ENCODE measurements at places on chromosomes 11 and 22.
A peak's percentile ranks its signal among the peaks of the same experiment; 100 is the strongest.

- no peaks in the 10 kb centered on the region for H3K4me1 ChIP-seq
- no peak for DNase-seq
- no peak overlapping the region for H3K4me3 ChIP-seq
- H3K27ac ChIP-seq = no peak overlapping the region
Measured at GRCh38 chr11:127195501-127196120, 195.0 kb upstream of the KIRREL3 start.

- no peaks in the 10 kb centered on the region for H3K27me3 ChIP-seq
- H3K4me1 ChIP-seq = no peaks in the 10 kb centered on the region
- no peak for DNase-seq
- no peak overlapping the region for H3K4me3 ChIP-seq
Measured at GRCh38 chr11:45537614-45538013, 127.8 kb downstream of the CHST1 start.

DNA sequence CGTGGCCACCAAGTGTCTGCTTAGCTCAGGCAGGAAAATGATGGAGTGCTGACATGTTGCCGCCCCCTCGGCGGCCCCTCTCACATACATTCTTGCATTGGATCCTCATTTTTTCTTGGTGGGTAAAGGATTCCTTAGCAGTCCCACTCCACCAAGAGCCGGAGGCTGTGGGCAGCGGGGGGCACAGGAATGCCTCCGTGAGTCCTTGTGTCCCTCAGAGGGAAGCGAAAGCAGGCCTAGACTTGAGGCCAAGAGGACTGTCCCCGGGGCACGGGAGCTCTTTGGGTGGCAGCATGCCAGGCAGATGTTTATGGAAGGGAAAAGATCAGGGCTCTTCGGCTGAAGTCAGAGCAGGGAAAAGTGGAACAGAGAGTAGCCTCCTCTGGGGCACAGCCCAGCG, 21.6 kb downstream of the LRFN4 start:
- peak; percentile 44 for DNase-seq
- no peaks in the 10 kb centered on the region for H3K36me3 ChIP-seq
- no peak overlapping the region for H3K27ac ChIP-seq
- H3K4me3 ChIP-seq = no peak overlapping the region

- H3K27ac ChIP-seq = no peak overlapping the region
- no peaks in the 10 kb centered on the region for H3K36me3 ChIP-seq
- H3K4me1 ChIP-seq = no peaks in the 10 kb centered on the region
- no peaks in the 10 kb centered on the region for H3K27me3 ChIP-seq
- no peak overlapping the region for H3K4me3 ChIP-seq
Measured at GRCh38 chr11:110471371-110471770, 41.6 kb downstream of the FDX1 start.

DNA sequence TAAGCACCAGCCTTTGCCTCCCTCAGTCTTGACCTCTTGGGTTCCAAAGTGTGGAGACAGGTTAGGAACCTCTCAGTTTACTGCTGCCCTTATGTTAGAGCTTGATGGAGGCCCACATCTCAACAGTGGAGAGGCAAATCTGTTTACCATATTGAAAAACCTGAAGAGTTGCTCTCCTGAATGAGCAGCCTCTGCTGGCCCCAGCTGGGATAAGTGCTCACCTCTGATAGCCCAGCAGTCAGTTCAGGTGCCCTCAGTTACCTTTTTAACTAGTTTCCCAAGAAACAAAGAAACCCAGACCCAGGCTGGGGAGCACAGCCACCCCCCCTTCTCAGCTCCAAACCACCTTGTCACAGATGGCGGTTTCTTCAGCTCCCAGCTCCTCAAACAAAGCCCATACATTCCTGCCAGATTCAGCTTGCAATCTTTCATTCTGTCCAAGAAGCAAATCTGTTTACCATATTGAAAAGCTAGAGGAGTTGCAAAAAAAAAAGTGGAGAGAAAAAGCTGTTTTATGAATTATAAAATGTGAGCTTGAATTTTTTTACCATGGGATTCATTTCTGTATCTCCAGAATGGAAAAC, 57.2 kb downstream of the PPFIBP2 start:
- H3K4me3 ChIP-seq = no peak overlapping the region
- H3K27ac ChIP-seq = no peak overlapping the region
- H3K27me3 ChIP-seq = no peaks in the 10 kb centered on the region
- peaks cover 5% of the 10 kb centered on the region for H3K4me1 ChIP-seq
- no peak for DNase-seq

DNA sequence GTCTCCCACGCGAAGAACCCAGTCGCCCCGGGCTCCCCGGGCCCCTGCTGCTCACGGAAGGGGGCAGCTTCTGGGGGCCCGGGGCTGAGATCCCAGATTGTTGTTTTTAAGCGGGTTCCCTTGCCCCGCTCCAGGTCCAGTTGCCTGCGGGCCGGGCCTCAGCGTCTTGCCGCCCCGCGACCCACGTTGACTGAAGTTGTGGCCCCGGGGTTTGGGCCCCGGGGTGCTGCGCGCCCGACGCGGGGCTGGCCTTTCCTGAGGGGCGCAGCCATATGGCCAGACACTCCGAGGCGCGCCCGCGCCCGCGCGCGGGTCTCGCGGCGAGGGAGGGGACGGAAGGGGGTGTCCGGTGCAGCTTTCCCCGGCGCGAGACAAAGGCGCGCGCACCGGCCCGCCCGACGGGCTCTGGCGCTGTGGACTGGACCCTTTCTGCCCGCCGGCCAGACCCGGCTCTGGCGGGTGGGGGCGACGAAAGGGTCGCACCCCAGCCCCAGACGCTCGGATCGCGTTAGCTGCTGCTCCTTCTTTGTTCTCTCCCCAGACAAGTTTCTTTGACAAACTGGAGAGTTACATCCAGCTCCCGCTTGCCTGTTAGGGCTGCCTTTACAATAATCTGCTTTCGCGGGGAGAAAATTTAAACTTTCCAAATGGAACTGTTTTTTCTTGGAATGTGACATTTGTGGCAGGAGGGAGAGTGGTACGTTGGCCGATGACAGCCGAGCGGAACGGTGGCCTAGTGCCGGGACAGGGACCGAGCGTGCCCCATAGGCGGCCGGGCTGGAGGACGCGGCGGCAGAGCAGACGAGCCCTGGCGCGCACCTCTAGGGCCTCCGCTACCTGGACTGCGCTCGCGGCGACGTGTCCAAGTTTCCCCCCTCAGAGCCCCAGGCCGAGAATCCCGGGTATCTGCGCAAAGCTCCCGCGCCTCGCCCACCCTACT, 716 bp downstream of the AMOTL1 start:
- no peaks in the 10 kb centered on the region for H3K36me3 ChIP-seq
- H3K4me1 ChIP-seq = peaks cover 9% of the 10 kb centered on the region
- no peak for DNase-seq
- H3K27me3 ChIP-seq = no peaks in the 10 kb centered on the region
- peak overlapping the region; percentile 62 for H3K4me3 ChIP-seq
- peak overlapping the region; percentile 93 for H3K27ac ChIP-seq

DNA sequence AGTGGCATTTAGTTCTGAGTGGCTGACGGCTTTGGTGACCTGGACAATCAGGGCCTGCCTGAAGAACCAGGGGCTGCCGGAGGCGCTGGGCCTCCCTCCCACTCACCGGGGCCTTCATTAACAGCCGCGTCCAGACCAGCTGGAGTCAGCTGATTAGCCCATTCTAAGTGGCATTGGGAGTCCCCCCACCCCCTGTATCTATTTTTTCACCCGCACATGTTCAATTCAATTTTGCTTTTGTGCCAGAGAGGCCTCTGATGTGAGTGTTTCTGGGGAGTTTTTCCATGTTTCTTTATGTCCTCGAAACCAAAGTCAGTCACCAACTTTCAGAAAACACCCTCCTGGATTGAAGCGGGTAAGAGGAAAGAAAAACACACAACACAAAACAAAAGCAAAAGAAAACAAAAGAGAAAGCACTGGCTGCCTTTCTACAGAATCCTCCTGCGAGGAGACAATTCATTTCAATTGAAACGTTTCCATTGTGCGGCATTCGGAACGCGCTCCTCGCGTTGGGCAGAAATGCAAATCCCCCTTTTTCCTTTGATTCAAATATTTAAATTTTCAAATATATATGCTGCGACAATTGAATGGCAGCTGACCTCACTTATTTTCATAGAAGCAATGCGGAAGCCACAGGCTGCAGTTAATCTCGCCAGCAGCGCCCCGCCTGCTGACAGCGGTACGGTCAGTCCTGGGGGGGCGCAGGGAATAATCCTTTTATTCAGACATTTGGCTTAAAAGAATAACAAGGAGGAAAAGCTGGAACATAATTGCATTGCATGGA, 17.7 kb downstream of the CDKN1C start:
- no peaks in the 10 kb centered on the region for H3K36me3 ChIP-seq
- DNase-seq = no peak
- no peak overlapping the region for H3K27ac ChIP-seq
- no peaks in the 10 kb centered on the region for H3K4me1 ChIP-seq
- H3K27me3 ChIP-seq = peaks cover 26% of the 10 kb centered on the region

DNA sequence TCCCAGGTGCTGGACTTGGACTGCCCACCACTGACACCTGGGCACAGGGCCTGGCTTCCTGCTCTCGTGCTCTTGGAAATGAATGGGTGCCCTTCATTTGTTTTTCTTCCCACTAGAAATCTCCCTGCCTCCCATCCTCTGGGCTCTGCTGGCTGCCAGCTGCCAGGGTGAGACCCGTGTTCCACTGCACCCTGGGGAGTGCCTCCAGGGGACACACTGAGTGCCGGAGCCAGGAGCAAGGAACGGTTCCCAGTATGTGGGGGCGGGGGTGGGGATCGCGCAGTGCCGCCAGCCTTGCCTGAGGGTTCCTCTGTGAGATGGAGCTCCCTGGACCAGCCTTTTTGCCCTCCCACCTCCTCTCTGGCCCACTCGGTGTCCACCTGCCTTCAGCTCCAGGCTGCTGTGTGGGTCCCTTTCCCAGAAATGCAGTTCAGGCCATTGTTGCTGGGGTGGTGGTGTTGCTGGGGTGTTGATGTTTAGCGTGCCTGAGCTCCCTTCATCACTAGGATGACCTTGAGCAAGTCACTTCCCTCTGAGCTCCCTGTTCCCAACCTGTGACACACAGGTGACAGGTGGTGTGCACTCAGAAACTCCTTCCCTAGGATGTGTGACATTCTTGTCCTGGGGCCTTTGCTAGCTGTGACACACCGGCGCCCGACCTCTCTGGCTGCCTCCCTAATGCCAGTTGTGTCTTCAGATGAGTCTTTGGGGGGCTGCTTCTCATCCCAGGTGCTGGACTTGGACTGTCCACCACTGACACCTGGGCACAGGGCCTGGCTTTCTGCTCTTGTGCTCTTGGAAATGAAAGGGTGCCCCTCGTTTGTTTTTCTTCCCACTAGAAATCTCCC, 72.1 kb downstream of the MED15 start:
- H3K36me3 ChIP-seq = peaks cover 100% of the 10 kb centered on the region
- no peaks in the 10 kb centered on the region for H3K27me3 ChIP-seq
- no peak for DNase-seq
- H3K4me1 ChIP-seq = peaks cover 18% of the 10 kb centered on the region

GRCh38 chr11:70331901-70332300, 61.4 kb downstream of the PPFIA1 start:
- H3K36me3 ChIP-seq = peaks cover 4% of the 10 kb centered on the region
- H3K27ac ChIP-seq = no peak overlapping the region
- no peaks in the 10 kb centered on the region for H3K27me3 ChIP-seq
- no peaks in the 10 kb centered on the region for H3K4me1 ChIP-seq
- no peak overlapping the region for H3K4me3 ChIP-seq

DNA sequence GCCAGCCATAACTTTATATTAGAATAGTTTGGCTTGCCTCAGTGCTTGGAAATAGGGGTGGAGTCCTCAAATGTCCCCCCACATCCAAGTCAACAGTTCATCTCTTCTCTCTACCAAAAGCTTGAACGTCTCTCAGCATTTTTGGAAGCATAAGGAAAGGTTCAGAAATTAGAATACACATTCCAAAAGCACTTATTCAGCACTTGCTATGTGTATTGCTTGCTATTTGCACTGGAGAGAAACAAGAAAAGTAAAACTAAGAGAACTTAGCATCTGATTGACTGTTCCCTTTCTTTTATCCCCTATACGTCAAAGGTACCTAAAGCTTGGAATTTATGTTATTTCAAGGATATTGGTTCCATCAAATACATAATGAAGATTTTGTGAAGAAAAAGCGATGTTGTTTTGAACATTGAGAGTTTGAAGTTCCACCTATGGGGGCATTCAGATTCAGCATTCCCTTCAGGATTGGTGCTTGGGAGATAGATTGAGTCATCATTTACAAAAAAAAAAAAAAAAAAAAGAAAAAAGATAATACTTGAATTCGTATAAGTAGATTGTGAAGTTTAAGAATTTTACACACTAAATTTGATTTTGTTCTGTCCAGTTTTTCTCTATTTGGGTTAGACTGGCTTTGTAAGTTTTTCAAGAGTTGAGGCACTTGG, 1.3 kb downstream of the TBRG1 start:
- H3K27ac ChIP-seq = no peak overlapping the region
- H3K27me3 ChIP-seq = no peaks in the 10 kb centered on the region
- no peaks in the 10 kb centered on the region for H3K36me3 ChIP-seq
- DNase-seq = no peak
- H3K4me1 ChIP-seq = no peaks in the 10 kb centered on the region
- H3K4me3 ChIP-seq = no peak overlapping the region

DNA sequence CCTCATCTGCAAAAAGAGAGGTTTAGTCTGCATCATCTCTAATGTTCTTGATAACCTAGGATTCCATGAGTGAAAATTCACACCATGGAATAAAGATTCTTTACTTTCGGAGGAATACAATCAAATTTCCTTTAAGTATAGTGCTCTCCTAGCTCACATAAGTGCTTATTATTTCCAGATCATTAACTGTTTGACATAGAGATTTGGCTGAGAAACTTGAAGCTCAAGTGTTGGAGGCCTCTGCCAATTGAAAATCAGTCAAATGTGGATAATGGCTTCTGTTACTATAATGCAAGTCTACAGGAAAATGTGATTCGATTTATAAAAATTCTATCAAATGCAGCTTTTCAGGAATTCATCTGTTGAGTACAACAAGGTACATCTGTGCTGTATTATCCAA, 144.6 kb downstream of the KIF18A start:
- H3K27ac ChIP-seq = no peak overlapping the region
- H3K27me3 ChIP-seq = no peaks in the 10 kb centered on the region
- no peaks in the 10 kb centered on the region for H3K36me3 ChIP-seq
- H3K4me3 ChIP-seq = no peak overlapping the region
- DNase-seq = no peak

- H3K4me3 ChIP-seq = peak overlapping the region; percentile 84
- H3K4me1 ChIP-seq = peaks cover 39% of the 10 kb centered on the region
- H3K36me3 ChIP-seq = no peaks in the 10 kb centered on the region
- H3K27ac ChIP-seq = peak overlapping the region; percentile 93
Measured at GRCh38 chr22:19122752-19123492, 710 bp upstream of the DGCR2 start.

GRCh38 chr11:12189543-12190235, 79.3 kb downstream of the MICAL2 start:
- no peak for DNase-seq
- no peak overlapping the region for H3K27ac ChIP-seq

- no peak for DNase-seq
- H3K4me3 ChIP-seq = no peak overlapping the region
- no peaks in the 10 kb centered on the region for H3K36me3 ChIP-seq
- H3K4me1 ChIP-seq = peaks cover 21% of the 10 kb centered on the region
Measured at GRCh38 chr11:68375337-68375736, 62.9 kb downstream of the LRP5 start.

- H3K4me3 ChIP-seq = no peak overlapping the region
- H3K27me3 ChIP-seq = no peaks in the 10 kb centered on the region
- no peak overlapping the region for H3K27ac ChIP-seq
- no peaks in the 10 kb centered on the region for H3K36me3 ChIP-seq
Measured at GRCh38 chr11:111908639-111909305, 2.8 kb downstream of the CRYAB start.

All from Peyer's patch (tissue), 4 donors.